ENCODE measurements at places on chromosomes 13 and 19. TPM values are rescaled to one million over a fixed set of nuclear protein-coding genes. Genes with fewer than 3 reads are reported as not detected.

Gene FXYD7
- total RNA-seq: 0.60 TPM

GRCh38 chr13:112714376-112715174, 24.7 kb downstream of the ATP11A start:
- H3K27ac ChIP-seq: no peak overlapping the region
- H3K27me3 ChIP-seq: no peaks in the 10 kb centered on the region
- H3K4me3 ChIP-seq: no peak overlapping the region
- peaks cover 8% of the 10 kb centered on the region for H3K4me1 ChIP-seq
- H3K36me3 ChIP-seq: no peaks in the 10 kb centered on the region

DNA sequence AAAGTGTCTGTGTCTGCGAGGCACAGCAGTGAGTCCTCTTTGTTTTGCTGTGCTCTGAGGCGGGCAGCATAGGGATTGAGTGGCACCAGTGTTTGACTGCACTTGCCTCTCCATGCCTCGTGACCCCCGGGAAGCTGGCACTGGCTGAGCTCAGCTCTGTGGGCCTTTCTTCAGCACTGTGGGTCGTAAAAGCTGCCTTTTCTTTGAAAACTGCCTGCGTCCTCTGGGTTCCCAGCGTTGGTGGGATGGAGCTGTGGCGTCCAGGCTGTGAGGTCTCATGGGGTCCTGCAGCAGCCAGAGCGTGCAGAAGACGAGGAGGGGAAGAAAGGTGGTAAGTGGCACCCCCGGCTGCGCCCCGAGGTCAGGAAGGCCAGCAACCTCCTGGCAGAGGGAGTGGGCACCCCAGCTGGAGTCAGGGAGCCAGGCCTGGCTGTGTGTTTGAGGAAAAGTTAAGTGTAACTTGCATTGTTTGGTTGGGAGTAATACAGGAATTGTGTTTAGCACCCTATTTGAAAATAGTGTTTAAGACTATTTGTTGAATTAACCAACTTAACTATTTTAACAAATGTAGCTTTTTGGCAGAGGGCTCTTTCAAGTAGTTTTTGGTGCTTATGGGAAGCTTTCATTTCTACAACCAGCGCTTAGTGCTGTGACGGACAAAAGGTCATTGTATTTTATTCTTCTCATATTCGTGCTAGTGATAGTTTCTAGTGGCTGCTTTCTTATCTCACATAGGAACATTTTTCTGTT, 79.3 kb upstream of the TEX29 start:
- no peak for DNase-seq
- no peak overlapping the region for H3K4me3 ChIP-seq
- no peaks in the 10 kb centered on the region for H3K36me3 ChIP-seq
- H3K4me1 ChIP-seq: no peaks in the 10 kb centered on the region

DNA sequence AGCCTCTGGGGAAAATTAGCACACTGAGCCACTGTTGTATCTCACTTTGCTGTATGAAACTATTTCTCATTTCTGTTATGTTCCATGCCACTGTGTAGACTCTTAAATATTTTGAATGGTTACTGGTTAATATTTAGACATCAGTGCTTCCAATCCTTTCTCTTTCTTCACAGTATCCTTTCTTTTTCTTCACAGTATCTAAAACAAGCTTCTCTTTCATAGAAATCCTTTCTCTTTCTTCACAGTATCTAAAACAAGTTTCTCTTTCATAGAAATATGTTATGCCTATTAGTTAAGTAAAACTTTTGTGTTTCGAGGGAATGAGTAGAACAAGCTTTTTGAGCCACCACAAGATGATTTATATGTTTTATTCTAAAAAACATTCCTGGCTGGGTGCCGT, 326.8 kb upstream of the KLF12 start:
- no peaks in the 10 kb centered on the region for H3K36me3 ChIP-seq
- no peaks in the 10 kb centered on the region for H3K4me1 ChIP-seq
- no peak for DNase-seq

DNA sequence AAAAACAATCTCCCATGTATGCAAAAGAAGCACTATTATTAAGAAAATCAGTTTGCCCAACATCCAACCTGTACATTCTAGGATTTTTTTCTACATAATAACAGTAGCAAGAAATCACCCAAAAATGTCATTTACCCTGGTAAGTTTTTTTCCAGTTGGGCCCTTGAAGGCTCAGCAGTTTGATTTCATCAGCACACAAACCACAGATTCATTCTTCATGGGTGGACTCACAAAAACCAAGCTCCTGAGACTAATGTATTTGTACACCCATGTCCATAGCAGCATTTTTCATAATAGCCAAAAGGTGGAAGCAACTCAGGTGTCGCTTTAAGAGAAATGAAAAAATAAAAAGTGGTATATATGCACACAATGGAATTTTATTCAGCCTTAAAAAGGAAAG, 210.1 kb downstream of the TBC1D4 start:
- no peaks in the 10 kb centered on the region for H3K4me1 ChIP-seq
- no peaks in the 10 kb centered on the region for H3K27me3 ChIP-seq
- DNase-seq: no peak
